ENCODE measurements at places on chromosomes 5 and 9.

GRCh38 chr9:115115924-115116323, 2.0 kb downstream of the TNC start:
- DNase-seq = no peak

- no peak for DNase-seq
These were observed 73.3 kb downstream of the ABCA1 start for GRCh38 chr9:104854613-104855012.

GRCh38 chr9:98502311-98502975, 206.3 kb downstream of the GABBR2 start:
- no peak for DNase-seq

DNA sequence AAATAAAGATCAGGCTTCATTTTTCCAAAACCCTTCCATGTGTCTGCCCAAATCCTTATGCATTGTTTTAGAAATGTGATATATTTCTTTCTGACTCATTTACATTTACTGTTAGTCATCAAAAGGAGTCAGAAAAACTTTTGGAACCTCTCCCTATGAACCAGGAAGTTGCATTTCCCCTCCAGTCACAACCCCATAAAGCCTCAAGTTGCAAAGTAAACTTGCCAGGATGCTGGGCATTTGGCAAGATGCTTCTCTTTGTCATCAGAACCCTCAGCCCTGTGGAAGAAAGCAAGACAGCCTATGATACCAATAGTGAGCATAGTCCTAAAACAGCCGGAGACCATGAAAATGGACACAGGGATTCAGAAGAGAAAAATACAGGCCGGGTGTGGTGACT, 84.2 kb downstream of the MUSK start:
- DNase-seq = no peak

DNA sequence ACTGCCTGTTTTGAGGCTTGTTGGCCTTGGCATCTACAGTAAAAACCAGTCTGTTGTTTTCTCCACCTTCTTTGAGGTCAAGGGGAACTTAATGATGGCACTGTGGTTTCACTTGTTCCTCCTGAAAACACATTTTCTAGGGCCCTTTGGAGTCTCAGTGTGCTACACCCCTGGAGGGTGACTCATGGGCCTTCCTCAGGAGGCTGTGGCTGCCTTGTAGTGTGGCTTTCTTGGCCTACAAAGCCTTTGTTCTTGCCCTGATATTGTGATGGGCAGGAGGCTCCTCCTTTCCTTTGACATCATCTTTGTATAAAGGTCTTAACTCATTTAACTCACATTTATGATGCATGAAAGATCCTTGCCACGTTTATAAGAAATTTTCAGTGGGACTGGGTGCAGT, 56.3 kb upstream of the GPBP1 start:
- no peak for DNase-seq

Data from DMS79 treated with DMSO at 0.1 percent for 48 hours (cell line).